Activated CD8-positive, alpha-beta memory T cell treated with anti-CD3 and anti-CD28 coated beads for 1 hour (primary cell): ENCODE measurements at places on chromosomes 3 and 15.

DNA sequence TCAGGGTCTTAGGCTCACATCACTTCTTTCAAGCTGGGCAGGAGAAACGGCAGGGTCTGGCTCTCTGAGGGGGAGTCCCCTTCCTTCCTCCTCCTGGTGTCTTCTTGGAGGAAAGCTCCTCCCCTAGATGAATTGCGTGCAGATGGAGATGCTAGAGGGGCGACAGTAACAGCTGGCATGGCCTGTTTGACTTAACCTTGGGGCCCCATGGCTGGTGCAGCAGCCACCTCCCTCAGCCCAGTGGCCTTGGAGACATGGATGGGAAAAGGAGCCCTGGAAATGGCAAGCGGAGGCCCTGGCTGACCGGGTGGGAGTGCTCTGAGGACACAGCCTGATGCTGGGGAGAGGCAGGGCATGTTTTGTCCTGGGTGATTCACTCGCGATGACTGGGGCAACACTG is 20.2 kb downstream of the PAK6 start:
- no peak for DNase-seq

GRCh38 chr3:159273608-159274007 is 471.8 kb downstream of the MFSD1 start:
- no peak for DNase-seq

DNA sequence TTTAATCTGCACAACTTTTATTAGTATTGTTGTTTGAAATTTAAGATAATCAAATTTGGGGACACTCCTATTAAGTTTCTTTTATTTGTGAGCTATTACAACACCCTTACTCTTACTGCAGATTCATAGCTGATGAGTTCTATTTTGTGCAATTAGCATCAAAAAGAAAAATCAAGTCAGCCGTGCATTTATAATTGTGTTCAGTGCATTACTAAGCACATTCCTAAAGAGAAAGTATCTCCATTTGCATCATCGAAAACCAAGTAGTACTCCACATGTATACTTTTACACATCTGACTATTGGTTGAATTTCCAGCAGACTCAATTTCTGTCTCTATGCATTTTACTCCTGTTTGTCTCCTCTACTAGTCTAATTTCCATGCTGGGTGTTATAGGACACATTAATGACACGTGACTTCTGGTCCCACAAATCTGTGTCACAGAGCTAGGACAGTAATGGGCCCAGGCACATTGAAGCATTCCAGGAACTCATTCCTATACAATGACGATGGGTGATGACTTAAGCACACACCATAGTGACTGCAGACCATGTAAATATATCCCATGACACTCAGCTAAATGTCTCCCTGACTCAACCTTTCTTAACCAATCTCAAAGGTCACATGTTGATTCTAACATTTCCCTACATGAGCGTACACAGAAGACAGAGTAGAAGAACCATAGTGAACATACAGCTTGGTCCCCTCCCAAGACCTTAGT is 477.5 kb downstream of the LPP start:
- no peak for DNase-seq

DNA sequence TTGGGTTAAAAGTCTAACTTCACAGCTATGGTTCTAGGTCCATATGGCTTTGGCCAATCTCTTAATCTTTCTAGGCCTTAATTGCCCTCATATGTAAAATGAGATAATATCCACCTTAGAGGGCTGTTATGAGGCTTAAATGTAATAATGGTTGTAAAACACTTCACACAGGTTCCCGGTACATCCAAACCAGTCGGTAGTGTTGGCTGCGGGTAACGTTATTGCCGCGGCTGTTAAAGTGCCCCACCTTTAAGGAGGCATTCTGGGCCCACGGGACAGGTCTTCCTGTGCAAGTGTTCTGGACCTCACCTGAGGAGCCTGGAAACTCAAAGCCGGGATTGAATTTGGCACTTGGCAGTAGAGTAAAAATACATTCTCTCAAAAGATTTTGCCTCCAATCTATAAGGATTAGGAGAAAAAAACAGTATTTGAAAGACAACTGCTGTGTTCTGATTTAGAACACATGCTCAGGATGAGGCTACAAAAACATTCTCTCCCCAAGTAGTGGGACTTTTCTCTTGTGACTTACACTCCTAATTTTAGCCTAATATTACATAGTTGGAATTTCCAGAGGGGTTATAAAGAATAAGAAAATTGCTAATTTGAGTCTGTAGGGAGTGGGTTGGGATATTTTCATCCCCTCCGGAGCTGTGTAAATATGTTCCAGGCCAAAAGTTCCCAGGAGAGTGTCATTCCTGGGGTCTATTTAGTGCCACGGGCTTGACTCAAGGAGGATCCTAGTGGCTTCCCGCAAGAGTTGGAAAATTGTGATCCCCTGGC is 44.9 kb upstream of the TSEN2 start:
- DNase-seq, result no peak

DNA sequence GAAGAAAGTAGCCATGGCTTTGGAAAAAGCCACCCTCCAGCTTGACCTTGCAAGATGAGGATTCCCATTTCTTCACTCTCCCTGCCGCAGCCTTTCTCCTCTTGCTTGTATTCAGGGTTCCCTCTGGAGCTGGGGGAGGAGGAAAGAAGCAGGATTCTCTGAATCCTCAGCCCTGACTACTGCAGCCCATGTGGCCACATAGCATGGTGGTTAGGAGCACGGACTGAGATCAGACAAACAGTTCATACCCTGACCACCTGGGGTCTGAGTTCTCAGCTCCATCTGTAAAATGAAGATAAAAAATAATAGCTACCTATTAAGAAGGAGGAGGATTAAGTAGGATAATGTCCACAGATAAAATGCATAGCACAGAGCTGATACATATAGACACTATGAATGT is 72.3 kb downstream of the NMD3 start:
- no peak for DNase-seq

- DNase-seq, result no peak
Measured at GRCh38 chr15:62494197-62494596, 329.1 kb upstream of the C2CD4B start.

DNA sequence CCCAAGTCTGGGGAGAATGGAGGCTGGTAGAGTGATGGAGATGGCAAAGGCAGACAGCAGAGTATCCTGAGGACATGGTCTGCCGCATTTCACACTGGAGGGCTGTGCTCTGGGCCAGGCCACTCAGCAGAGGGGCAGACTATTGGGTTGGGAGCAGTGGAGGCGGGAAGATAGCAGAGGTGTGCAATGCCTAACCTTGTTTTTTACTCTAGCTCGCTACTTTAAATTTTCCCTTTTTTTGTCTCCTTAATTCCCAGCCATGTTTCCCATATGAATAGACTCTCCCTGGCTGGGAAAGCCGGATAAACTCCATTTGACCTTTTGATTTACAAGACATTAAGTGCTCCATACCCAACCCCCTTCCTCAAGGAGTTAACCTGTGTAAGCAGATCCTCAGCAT is 33.5 kb upstream of the ST6GAL1 start:
- no peak for DNase-seq

DNA sequence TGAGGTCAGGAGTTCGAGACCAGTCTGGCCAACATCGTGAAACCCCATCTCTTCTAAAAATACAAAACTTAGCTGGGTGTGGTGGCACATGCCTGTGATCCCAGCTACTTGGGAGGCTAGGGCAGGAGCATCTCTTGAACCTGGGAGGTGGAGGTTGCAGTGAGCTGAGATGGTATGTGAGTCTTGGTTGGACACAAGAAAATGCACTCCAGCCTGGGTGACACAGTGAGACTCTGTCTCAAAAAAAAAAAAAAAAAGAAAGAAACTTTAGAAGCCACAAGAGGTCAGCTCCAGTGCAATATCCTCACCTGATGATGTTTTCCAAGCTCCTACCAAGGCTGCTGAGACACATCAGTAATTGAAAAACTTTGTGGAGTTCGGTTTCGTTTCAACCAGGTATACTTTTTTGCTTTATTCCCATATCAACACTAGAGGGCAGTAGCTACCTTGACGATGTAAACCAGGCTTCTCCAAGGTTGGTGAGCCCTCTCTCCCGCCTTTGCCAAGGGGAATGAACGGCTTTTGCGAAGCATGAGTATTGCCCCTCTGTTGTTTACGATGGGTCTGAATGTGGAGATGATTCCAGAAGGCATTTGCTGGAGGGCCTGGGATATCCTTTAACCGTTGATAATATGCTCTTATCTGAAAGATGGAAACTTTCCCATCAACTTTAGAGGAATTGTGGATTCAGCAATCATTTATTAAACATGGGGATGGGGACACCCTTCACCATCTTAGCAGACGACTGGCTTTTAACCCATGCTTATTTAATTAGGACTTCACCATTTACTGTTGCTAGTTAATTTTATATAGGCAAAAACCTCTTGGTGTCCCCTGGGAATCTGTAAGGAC is 202.8 kb downstream of the SV2B start:
- DNase-seq, result no peak

DNA sequence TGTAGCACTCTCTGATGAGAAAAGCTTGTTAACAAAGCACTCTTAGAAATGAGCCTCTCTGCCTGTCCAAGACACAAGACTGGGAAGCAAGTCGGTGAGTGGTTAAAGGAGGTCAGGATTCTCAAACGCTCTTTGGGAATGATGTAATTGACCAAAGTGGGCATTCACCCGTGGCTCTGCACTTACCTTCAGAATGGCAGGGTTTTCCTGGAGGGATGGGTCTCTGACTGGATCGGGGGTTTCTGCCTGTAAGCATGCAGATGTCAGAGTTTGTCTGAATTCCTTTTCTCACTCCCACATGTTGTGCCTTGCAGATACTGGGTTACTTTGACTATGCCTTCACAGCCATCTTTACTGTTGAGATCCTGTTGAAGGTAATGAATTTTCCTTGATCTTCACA is 106.3 kb downstream of the CHDH start:
- no peak for DNase-seq

DNA sequence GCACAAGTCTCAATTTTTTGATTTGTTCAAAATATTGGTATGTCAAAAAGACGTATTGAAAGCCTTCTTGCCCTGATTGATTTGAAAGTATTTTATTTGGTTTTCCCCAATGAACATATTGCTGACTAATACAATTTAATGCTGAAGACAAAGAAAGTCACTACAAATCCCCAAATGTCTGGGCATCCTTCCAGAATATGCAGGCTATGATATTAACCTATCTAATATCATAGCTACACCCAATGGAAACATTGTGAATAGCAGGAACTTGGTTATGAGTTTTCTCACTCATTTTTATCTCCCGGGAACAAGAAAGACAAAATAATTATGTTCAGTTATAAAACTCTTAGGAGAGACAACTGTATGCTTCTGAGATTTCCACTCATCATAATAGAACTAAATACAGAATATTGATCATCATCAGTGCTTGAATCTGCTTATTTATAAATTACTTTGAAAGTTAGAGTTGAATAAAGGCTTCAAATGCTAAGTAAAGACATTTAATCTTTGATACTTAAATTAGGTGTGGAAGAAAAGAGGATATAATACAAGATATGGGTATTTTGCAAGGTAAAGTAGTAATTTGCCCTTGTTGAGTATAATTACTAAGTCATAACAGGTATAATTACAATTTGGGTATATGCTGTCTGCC is 483.9 kb downstream of the RBMS3 start:
- no peak for DNase-seq

- DNase-seq, result no peak
Measured at GRCh38 chr3:72390841-72391240, 457.4 kb downstream of the SHQ1 start.

GRCh38 chr3:41768363-41768762 is 193.5 kb downstream of the ULK4 start:
- no peak for DNase-seq

DNA sequence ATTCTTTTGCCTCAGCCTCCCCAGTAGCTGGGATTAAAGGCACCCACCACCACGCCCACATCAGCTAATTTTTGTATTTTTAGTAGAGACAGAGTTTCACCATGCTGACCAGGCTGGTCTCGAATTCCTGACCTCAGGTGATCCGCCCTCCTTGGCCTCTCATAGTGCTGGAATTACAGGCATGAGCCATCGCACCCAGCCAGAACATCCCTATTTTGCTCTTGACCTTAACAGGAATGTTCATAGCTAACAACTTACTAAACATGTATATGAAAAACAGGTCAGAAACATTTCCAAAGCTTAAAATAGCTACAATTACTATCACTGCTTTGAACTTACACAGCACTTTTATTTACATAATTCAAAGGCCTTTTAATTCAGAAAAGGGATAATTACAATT is 33.7 kb downstream of the UQCC5 start:
- DNase-seq, result no peak

GRCh38 chr3:89522155-89522554 is 414.7 kb downstream of the EPHA3 start:
- DNase-seq, result no peak

- DNase-seq, result no peak
Measured at GRCh38 chr15:88385078-88385700, 82.0 kb downstream of the MRPL46 start.
